Stimulated activated CD4-positive, alpha-beta T cell treated with anti-CD3 and anti-CD28 coated beads, Interleukin-15, amount 100 ng/mL, for 48 hours (primary cell): ENCODE measurements at places on chromosomes 3 and 15.

DNA sequence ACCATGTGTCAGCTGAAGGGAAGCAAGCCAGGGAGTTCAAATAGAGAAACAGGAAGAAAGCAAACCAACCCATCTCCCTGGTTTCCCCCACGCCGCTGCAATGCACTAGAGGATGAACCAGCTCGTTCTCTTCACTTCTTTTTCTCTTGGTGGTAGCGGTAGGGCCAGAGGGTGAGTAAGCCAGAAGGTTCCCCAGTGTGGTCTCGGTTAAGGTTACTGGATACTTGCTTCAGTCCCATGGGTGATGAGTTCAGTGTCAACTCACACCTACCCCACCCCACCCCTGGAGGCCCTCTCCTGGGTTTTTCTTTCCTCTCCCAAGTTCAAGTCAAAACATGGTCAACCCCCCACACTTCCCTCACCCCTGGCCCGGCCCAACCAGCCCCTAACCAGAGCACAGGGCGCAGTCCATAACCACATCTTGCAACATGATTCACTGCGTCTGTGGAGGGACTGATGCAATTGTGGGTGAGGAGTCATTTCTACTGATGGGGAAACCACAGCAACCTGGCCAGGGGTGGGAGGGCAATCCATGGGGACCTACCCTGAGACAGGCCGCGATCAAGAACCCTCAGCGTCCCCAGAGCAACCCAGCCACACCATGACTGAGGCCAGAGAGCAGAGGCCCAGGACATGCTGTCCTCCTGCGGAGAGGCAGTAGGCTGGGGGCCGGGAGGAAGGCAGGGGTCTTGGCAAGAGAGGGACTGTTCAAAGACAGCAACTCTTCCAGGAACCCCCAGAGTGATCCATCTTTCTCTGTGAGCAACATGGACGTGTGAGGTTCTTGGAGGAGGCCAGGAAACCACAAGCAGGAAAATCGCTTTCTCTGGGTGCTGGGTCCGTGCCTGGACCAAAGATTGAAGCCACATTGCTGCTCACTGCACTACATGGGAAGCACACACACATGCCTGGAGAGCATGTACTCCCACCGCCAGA lies 276.6 kb downstream of the UACA start:
- DNase-seq, result peak; percentile 83

- no peak for DNase-seq
Observed at GRCh38 chr3:186365202-186365974, 3.4 kb upstream of the DGKG start.

DNA sequence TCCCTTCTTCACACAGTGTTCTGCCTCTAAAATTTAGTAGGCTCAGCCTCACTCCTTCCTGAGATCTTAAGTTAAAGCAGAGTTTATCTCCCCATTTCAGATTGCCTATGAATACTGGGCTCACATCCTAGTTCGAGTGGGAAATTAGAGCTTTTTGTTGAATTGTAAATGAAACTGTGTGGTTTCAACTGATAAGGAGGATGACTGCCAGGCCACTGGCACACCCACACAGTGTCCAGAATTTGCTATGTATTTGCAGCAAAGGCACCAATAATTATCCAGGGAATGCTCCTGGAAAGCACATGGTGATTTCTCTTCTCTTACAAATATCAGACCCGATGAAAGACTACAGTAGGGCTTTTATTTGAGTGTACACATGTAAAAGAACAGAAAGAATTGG lies 308.1 kb upstream of the COL8A1 start:
- DNase-seq, result no peak

DNA sequence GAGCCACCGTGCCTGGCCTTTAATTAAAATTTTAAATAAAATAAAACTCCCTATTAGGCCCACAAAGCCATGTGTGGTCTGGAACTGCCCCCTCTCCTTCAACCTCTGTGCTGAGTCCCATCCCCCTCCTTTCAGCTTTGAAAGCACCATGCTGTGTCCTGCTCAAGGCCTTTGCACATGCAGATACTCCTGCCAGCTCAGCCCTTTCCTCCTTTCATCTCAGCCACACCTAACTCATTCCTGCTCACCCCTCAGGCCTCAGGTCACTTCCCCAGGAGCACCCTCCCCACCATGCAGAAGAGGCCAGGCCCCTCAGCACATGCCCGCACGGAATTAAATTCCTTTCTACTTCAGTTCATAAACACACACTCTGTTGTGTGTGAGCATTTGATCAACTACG lies 28.1 kb downstream of the ATRIP start:
- DNase-seq, result no peak

DNA sequence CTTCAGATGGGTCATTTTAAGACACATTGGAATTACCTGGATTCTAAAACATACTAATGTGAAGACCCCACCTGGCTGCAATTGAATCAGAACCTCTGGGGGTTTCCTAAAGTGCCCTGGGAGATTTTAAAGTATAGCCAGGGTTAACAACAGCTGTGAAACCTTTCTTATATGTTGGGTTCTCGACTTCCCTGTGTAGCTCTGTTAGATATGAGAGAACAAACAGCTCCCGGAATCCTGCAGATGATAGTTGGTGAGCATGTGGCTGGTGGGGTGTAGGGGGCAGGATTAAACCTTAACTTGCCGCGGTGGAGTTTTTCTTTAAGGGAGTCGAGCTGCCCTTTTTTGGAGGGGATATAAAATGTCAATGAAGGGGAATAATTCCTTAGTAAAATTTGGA lies 12.1 kb downstream of the PLCL2 start:
- DNase-seq, result no peak

DNA sequence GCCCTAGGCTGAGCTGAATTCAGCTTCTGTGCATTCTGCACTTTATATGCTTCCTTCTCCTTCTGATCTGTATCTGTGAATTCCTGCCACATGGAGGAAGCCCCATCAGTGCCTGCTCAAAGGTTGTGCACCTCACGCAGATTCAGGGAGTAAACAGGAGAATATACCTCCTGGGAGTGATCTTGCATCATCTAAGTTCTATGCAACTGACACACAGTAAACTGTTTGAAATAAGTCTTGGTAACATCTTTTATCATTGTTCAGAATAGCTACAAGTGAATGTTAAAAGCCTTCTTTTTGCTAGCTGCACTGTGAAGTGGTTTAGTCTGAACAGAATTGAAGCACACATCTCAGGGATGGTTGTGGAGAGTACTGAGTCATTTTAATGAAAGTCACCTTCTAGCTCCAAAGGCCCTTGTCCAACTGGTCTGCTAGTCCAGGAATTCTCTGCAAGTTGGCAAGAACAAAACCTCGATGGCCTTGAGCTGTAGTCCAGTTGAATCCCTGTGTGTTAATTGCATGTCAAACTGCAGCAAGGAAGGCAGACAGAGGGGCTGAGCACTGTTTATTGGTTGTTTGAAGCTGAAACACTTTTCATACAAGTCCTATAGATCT lies 215.0 kb downstream of the WNT5A start:
- DNase-seq, result no peak

- DNase-seq, result no peak
Observed at GRCh38 chr15:38864827-38865581, 300.4 kb upstream of the RASGRP1 start.

DNA sequence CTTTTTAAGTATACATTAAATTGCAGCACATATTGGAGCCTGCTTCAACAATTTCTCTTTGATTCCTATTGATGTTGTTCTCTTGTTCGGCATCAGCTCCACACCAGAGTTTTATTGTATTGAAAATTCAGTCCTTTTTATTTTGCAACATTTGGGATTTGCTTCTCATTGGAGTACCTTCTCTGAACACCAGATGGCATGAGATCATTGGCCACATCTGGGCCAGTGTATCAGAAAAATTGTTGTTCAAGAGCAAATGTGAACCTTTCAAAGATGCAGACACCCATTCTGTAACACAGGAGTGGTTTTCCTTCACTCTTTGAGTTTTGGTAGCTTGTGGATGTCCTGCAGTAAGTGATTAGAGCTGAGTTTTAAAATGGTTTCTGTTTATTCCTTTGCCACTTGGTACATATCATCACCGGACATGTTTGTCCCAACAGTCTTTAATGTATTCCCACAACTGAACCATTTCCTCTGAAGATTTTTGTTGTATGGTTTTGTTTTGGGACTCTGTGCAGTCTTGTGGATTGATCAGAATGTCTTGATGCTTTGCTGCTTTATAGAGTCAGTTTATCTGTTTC lies 96.1 kb downstream of the MCTP2 start:
- no peak for DNase-seq

- DNase-seq, result no peak
Observed at GRCh38 chr3:8665407-8665896, 20.9 kb upstream of the SSUH2 start.

- no peak for DNase-seq
Observed at GRCh38 chr3:125356140-125357026, 18.7 kb downstream of the ZNF148 start.

DNA sequence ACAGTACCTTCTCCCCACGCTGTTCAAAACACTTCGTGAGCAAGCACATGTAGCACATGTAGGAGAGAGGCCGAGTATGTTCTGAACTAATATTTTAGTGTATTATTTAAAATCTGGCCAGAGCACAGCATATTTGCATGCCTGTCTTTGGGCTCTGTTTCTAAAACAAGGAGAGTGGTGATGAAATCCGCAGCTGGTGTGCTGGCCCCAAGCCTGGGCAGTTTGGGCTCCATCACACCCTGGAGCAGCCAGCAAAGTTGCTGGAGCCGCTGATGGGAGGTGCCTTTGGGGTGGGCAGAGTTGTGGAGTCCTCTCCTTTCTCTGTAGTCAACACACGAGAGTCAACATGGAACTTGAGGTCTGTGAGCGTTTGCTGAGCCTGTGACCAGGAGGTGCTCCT lies 116.6 kb downstream of the SLCO3A1 start:
- DNase-seq, result no peak

- no peak for DNase-seq
Observed at GRCh38 chr15:66884661-66885237, 180.7 kb upstream of the SMAD3 start.
